ENCODE measurements at places on chromosomes 6 and 20.

GRCh38 chr6:90465686-90466085 is 121.2 kb downstream of the MAP3K7 start:
- DNase-seq = no peak

DNA sequence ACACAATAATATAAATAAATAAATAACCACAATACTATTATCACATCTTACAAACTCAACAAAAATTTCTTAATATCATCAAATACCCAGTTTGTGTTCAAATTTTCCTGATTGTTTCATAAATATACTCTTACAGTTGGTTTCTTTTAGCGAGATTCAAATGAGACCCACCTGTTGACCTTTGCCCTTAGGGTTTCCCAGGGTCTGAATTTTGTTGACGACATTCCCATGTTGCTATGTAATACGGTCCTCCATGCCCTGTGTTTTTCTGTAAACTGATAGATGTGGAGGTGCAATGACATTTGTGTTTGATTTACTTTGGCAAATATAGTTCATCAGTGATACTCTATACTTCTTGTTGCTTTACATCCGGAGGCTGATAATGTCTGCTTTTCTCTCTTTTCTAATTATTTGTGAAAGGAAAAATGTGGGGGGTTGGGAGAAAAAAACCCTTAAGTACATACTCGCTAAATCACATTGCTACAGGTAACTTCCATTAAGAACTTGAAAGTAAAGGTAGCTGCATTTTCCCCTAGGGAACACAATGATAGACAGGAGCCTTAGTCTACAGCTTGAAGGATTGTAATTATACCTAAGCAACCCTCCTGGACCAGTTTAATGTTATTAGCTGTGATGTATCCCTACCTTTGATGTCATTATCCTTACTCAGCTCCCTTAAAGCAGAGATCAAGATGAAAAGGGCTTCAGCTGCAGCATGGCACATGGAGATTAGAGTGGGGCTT is 6.6 kb downstream of the MOG start:
- DNase-seq = no peak

- no peak for DNase-seq
Measured at GRCh38 chr6:156582509-156582992, 194.6 kb upstream of the ARID1B start.

DNA sequence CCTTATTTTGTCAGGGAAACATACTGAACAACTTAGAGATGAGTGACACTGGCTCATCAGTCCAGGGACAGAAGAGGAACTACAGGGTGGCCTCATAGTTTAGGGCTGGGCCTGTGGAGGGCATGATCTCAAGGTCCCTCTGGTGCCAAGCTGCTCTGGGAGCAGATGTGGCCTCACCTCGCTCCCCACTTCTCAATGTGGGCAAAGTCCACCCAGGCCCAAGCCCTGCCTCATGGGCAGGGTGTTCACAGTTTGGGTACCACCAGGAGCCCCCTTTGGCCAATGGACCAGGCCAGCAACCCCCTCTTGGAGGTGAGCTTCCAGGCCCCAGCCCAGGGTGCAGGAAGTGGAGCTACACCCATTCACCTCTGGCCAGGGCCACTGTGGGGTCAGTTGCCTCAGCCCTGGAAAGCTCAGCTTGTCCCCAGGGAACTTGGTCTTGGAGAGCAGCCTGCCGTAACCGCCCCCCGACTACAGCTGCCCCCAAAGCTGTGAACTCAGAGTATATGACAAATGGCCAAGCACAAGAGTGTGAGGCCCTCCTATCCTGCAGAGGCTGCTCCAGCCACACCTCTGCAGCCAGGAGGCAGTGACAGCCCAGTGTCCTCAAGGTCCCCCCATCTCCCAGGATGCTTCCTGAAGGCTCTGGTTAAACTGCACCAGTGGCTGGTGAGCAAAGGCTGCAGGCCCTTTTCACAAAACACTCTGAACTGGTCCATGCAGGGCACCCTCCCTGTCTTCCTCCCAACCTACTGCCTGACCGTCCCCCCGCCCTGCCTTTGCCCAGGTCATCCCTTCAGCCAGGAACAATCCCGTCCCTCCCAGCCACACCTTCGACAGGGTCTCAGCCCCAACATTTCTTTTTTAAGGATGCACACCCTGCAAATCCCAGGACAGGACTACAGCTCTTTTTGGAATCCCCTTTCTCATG is 3.6 kb downstream of the ADISSP start:
- DNase-seq = no peak

DNA sequence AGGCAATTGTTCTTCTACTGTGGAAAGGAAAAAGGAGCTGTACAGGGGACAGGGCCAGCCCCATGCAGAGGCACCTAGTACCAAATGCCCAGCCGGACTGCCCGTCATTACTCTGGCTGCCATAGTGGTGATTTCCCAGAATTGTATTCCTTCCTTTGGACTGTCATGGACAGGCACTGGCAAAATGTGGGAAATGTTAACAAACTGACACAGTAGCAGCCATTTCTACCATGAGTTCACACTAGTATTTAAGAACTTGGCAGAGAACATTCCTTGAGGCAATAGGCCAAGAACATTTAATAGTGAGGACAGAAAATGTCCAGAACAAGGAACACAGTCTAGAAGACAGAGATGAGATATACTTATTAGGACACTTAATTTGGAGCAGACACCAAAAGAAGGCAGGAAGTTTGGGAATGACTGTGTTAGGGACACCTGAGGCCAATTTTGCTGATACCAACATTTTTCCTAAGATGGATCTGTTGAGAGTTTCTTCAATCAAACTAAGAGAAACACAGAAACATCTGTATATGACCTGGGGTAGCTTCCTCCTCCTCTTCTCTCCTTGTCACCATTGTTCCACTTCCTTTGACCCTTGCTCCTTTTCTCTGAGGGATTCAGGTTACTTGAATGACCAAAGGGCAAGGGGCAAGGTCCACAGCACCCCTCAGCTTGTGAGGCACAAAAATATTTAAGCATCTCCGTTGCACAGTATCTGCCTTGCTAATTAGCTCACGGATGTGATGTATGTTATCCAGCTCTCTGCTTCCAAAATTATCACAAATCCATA is 14.9 kb downstream of the ADTRP start:
- no peak for DNase-seq

DNA sequence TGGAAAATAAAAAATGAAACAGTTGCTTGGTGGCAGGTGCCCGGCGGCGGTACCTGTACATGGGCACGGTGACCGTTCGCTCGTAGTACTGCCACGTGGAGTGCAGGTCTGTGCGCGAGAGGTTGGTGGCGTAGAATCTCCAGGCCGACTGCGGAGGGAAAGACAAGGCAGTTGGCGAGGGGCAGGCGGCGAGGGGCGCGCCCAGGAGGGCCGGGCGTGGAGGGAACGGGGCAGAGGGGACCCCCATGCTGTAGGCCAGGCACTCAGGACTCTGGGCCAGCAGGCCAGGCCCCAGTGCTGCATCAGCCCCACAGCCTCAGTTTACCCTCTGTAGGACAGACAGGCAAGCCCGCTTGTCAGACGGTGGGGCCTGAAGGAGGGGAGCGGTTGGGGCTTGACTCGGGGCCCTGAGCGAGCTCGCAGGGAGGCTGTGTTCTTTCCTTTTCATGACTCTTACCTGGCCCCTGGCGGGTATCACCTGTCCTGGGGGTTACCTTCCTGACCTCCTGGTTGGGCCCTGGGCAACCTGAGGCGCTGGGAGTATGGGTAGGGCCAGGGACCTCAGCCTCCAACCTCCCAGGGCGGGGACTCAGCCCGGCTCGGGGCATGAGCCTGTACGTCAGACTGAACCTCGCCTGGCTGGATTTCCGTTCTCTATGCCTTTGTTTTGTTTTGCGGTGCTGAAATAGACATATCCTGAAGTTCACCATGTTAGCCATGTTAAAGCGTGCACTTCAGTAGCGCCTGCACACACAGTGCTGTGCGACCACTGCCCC is 38.5 kb downstream of the KCNQ2 start:
- no peak for DNase-seq

- no peak for DNase-seq
Measured at GRCh38 chr6:9085709-9086070, 650.3 kb upstream of the SLC35B3 start.

- DNase-seq = peak; percentile 85
Measured at GRCh38 chr6:158047127-158047518, 65.5 kb downstream of the SYNJ2 start.

DNA sequence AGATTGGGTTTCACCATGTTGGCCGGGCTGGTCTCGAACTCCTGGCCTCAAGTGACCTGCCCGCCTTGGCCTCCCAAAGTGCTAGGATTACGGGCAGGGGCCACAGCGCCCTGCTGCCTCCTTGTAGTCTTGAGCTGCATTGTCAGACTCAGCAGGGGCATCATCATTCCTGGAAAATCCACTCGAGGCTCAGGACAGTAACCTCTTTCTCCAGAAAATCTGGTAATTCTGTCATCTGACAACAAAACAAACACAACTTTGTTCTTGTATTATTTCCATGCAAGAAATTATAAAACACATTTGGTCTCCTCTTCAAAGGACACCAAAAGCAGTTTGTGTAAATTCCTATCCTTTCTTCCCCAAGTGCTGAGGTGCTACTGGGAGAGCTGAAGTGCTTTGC is 137.2 kb upstream of the INSM1 start:
- DNase-seq = no peak

DNA sequence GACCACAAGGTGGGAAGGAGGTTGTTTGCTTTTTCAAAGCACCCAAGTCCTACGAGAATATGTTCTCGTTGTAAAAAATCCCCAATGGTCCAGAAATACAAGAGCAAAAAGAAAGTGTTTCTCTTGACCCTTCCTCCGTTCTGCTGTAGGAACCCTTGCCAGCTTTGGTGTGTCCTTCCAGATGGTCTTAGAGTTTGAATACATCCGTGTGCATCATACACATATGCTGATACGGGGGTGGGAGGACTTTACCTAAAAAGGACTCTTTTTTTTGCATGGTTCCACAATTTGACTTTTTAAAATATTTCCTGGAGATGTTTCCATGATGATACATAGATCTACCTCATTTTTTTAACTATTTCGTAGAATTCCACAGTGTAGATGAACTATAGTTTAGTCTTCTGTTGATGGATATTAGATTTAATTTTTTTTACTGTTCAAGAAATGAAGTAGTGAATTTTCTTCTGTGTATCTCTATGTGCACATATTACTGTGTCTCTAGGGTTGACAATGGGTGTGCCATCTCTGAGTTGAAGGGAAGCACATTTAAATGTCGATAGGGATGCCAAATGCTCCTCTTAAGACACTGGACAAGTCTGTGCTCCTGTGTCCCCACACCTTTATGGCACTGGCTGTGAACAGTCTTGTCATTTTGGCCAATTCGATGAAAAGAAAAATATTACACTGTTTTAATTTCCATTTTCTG is 182.1 kb upstream of the SNX9 start:
- no peak for DNase-seq

DNA sequence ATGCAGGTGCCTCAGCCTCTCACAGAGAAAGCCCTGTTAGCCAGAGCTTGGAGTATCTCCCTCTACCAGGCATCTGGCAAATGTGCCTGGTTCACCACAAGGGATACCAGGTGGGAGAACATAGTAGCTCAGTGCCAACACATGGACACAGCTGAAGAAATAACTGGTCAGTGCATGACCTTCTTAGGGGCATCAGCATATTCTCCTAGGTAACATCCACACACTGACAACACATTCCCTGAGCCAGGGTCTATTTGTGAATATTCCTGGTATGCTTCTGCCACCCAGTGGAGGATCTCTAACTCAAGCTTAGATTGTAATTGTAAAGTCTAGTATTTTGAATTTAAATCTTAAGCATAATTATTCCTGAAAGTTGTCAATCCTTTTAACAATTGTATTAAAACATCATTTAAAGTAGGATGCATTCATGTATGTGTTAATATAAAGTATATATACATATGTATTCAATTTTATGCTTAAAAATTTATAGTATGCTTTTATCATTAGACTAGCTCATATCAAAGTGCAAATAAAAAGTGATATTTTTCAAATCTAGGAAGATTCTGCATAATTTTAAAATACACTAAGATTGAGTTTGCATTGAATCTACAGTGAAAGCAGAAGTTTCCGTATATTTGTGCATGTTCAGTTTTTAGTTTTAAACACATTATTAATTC is 45.3 kb upstream of the COL21A1 start:
- no peak for DNase-seq

- no peak for DNase-seq
Measured at GRCh38 chr20:56750430-56750829, 121.3 kb downstream of the TFAP2C start.

DNA sequence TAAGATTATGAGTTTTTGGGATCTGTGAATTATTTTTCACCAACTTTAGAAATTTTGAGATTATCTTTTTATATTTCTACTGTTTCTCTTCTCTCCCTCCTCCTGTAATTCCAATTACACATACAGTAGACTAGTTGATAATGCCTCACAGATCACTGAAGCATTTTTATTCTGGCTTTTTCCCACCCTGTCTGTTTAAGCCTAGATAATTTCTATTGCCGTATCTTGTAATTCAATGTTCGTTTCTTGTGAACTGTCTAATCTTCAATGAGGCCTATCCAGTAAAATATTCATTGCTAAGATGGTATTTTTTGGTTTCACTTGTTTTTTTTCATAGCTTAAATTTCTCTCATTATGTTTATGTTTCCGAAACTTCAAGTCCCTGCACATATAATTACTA is 12.0 kb downstream of the MDN1 start:
- no peak for DNase-seq

GRCh38 chr20:62918831-62919230 is 7.5 kb downstream of the DIDO1 start:
- DNase-seq = peak; percentile 59

GRCh38 chr6:3585320-3585935 is 128.6 kb upstream of the SLC22A23 start:
- no peak for DNase-seq

DNA sequence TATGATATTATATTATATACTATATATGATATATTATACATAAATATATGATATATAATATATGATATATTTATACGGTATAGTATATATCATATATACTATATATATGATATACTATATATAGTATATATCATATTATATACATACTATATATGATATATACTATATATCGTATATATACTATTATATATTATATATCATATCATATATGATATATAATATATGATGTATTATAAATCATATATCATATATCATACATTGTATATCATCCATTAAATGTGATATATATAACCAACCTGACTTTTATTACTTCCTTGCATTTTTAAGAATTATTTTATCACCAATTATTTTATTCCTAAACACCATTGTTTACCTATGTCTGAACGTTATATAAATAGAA is 146.6 kb upstream of the PRSS16 start:
- DNase-seq = no peak

DNA sequence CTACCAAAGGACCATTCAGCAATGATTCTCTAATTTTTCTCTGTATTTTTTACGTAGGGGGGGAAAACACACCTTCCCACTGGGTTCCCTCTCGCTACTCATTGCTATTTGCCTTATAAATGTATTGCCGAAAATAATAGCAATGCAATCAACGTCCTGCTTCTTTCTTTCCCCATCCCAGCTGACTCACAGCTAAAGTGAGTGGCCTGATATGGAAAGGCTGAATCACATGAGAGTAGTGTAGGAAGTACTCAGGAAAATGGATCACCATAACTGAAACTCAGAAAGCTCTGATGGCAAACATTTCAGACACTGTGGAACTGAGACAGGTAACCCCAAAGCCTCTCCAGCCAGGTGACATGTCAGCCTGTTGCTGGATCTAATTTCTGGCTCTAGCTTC is 49.3 kb upstream of the SRPK1 start:
- DNase-seq = no peak

GRCh38 chr6:90190752-90191395 is 105.8 kb downstream of the BACH2 start:
- DNase-seq = peak; percentile 25

- no peak for DNase-seq
Measured at GRCh38 chr6:166411721-166412151, 29.0 kb upstream of the MPC1 start.

- no peak for DNase-seq
Measured at GRCh38 chr20:38296433-38296832, 7.5 kb upstream of the BPI start.
